Fibroblast of skin of abdomen (primary cell): ENCODE measurements at places on chromosomes 13 and 19.

- DNase-seq, result no peak
These were observed 39.2 kb upstream of the CYP2A7 start for GRCh38 chr19:40921005-40921897.

GRCh38 chr19:49475191-49475917 is 1.3 kb downstream of the FLT3LG start:
- DNase-seq, result no peak

DNA sequence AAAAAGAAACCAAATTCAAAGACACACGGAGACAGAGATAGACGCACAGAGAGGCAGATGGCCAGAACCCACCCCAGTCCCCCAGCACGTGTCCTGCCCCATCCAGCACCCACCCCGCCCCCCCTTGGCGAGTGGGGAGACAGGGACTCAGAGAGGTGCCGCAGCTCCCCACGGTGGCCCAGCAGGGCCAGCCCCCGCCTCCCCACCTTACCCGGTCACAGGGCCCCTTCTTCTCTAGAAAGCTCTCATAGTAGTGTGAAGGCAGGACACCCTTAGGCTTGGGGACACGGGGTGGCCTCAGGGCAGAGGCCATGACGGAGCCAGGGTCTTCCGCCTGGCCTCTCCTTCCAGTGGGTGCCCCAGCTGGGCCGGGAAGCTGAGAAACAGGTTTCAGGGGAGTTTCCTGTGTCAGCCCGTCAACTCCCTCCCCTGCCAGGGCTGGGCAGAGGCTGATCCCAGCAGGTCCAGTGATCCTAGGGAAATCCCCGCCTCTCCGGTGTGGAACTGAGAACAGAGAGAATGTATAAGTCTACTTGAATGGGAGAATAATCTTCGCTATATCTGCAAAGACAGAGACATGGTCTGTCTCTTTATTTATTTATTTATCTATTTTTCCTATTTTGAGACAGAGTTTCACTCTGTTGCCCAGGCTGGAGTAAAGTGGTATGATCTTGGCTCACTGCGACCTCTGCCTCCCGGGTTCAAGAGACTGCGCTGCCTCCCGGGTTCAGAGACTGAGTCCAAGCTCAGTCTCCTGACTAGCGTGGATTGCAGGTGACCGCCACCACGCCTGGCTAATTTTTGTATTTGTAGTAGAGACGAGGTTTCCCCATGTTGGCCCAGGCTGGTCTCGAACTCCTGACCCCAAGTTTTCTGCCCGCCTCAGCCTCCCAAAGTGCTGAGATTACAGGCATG is at the start of gene STAP2:
TSS of gene STAP2 (minus strand) at position 387 of the 915 bp plus-strand sequence. CDS start at position 313, 74 bp downstream.
- DNase-seq, result no peak

GRCh38 chr13:105442949-105443699 is 1092.3 kb downstream of the EFNB2 start:
- peak; percentile 99 for DNase-seq

DNA sequence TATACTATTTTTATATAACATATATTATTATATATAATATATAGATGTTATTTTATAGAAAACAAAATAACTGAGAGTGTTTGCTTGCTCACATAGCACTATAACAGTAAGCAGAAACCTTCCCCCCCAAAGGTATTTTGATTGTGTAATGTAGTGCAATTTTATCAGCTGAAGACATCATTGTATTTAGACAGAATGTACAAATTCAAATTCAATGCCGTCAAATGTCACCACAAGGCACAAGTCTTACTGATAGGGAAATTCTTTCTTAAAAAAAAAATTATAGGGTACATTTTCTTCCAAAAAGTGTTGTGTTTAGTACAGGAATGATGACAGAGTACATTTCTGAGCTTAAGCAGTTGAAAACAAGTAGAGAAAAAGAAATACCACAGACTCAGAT is 1147.1 kb upstream of the SPRY2 start:
- DNase-seq, result no peak

GRCh38 chr13:47897411-47898050 is 103.5 kb downstream of the SUCLA2 start:
- DNase-seq, result peak; percentile 62

GRCh38 chr19:6718111-6718740 is 2.2 kb downstream of the C3 start:
- DNase-seq, result no peak

DNA sequence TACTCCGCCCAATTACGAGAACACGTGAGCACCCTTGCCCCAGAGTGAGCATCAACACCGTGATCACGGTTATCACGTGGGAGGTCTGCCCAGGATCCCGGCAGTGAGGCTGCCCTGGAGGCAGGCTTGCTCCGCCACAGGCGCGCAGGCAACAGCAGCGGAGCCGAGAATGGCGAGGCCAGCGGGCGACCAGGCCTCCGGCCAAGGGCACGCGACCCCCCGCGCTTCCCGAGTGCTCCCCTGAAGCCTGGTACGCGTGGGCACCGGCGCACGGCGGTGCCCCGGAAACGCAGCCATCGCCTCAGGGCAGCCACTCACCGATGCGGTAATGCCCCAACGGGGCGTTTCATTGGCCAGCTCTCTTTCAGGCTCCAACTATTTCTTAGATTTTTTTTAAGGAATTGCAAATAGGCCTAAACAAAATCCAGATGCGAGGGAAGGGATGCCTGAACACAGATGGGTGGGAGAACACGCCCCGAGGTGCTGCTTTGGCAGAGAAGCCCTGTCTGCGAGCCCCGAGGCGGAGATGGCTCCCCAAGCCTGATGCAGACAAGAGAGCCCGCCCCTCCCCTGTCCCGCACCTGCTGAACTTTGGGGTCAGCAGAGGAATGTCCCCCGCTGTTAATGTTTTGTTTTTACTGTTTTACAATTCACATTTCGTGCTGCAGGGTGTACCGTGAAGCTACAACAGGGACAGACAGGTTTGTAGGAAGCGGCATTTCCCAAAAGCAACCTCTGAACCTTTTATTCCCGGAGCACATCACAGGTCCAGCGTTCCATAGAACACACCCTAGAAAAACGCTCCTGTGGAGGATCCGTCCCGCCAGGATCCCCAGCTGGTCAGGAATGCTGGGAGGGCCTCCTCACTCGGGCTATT is 132.7 kb downstream of the ZDHHC20 start:
- DNase-seq, result peak; percentile 53

DNA sequence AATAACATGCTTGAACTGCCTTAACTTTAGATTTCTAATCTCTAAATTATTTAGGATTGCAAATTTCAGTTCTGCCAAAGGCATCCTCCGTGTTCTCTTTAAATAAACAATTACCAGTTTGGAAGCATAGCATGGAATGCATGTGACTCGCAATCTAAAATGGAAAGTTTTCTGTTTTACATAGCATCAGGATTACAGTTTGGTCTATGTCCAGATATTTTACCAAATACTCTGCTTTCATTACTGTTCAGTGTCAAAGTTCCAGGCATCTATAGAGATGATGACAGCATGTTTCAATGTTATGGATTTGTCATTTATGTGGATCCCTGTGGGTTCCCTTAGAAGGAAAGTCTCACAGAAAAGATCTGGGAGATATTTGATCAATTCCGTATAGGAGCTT is 16.8 kb downstream of the FLT1 start:
- DNase-seq, result peak; percentile 68

DNA sequence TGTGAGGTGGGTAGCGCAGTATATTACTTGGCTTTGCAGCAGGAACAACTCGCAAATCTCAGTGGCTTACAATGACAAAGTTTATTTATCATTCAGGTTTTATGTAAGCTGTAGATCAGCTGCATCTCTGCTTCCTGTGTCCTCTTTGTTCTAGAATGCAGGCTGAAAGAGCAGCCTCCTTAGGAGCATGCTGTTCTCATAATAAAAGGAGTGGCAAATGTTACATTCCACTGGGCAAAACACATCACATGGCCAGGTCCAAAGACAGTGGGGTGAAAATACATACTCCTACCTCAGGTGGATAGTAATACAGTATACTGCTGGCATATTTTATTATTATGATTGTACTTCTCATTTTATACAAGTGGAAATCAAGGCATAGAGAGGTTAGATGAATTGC is 1.2 kb upstream of the CSNK1A1L start:
- no peak for DNase-seq

DNA sequence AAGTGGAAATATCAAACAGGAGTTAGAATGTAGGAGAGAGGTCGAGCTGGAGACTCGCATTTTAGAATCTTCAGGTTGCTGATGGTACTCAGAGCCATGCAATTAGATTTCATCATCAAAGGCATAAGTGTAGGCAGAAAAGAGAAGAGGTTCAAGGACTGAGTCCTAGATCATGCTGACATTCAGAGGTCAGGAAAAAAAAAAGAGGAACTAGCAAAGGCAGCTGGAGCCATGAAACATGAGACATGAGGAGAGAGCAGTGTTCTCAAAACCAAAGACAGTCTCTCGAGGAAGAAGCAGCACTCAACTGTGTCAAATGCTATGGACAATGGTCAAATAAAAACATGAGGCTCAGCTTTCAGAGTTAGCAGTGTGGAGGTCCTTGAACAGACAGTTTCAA is 12.4 kb upstream of the TPP2 start:
- DNase-seq, result no peak

DNA sequence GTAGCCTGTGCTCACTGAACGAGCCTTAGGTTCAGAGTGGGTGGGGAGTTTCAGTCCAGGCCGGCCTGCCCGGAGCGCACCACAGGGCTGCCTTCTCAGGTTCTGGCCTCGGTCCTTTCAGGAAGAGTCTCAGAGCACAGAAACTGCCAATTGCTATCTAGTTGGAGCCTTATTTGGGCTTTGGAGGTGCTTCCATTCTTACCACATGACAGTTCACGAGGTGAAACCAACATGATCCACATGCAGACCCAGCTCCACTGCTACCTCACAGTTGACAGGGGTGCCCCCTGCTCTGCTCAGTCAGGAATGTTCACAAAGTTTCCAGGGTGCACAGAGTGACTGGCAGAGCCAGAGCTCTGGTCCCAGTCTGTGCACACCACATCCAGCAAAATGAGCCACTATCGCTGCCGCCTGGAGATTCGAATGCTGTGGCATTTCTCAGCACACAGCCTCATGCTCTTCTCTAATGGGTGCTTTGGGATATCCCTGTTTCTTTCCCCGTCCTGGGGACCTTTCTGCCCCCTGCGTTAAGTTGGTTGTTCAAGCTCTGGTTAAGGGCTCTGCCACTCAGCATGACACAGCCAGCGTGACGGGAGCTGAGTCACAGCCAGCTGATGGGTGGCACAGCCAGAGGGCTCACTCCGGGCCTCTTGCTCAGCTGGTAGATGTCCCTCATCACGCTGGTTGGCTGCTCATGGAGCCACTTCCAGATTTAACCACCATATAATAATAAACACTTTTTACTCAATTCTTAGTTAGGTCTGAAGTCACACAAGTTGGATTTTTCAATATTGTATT is 7.5 kb upstream of the SACS start:
- no peak for DNase-seq

GRCh38 chr13:97932036-97932435 is 21.4 kb upstream of the IPO5 start:
- no peak for DNase-seq

GRCh38 chr13:59409634-59410200 is 754.0 kb downstream of the DIAPH3 start:
- no peak for DNase-seq
